Ureter (tissue), 1 donor: ENCODE measurements at places on chromosomes 5 and 9.

DNA sequence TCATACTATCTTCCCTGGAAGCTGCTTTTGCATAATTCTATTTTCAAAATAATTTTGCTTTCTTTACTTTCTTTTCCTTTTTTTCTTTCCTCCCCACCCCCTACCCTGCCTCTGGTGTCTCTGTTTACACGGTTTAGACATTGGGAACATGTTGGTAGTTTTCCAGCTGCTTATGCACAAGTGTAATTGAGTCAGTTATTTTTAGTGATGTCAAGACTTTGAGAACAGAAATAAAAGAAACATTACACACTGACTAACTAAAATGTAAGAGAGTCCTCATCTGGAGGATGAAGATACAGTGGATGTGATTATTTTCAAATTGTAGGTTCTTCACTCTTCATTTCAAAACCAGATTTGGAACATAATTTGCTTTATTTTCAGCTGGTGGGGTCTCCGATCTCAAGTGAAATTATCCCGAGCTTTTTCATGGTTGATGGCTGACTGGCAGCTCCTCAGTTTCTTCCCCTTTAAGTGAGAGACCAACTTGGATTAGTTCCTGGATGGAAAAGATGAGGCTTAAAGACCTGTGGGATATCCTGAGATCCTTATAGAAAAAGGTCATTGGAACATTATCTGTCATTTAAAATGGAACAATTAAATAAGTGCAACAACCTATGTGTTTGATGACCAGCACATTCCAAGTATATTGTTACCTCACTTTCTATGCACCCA, 154.4 kb upstream of the ZNF462 start:
- DNase-seq, result no peak

GRCh38 chr5:149939546-149939945, 5.0 kb downstream of the PDE6A start:
- no peak for DNase-seq

DNA sequence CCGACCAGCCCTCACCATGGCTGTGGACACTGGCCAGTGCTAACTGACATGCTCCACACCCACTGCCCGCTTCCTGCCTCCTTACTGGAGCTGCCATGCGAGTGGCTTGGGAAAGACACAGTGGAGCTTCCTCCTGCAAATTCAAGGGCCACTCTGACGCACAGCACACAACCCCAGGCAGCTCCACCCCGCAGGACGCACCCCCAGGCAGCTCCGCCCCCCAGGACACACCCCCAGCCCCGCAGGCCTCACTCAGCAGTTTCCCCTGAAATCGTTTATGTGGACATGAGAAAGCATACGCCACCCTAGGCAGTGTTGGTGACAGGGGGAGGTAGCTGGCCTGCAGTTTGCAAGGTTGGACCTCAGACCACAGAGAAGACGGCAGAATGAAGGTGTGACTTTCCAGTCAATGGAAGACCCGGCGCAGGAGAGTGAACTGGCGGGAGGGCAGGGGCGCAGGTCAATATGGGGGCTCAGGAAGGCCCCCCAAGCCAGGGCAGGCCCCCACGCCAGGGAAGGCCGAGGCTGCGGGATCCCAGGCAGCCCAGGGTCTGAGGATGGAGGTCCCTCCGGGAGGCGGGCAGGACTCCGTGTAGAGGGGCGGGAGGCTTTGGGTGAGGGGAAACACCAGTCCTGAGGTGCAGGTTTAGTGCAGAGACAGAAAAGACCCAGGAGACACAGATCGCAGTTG, 21.6 kb downstream of the LPCAT1 start:
- DNase-seq, result no peak

GRCh38 chr5:154162539-154163151, 27.9 kb upstream of the GALNT10 start:
- no peak for DNase-seq

DNA sequence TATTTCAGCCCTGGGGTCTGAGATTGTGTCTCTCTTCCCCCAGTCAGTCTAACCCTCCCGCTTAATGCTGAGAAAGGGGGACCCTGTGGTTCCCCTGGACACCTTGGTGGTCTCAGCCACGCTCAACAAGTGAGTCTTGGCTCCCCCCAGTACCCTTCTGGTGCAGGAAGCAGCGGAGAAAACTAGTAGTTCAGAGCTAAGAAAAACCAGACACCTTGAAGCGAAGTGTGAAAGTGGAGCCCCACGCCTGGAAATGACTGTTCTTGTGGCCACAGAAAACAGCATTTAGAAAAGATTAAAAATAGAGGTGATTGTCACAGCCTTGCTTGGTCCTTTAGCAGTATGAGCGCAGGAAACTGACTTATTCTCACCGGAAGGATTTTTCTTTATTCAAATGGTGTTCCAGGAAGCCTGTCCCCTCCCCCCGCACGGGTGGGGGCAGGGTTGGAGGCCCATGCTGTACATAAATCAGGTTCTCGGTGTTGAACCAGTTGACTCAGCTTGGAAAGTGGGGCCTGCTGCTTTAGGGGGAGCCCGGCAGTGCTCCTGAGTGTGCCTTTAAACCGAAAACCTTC, 8.1 kb downstream of the ARPC5L start:
- peak; percentile 67 for DNase-seq

DNA sequence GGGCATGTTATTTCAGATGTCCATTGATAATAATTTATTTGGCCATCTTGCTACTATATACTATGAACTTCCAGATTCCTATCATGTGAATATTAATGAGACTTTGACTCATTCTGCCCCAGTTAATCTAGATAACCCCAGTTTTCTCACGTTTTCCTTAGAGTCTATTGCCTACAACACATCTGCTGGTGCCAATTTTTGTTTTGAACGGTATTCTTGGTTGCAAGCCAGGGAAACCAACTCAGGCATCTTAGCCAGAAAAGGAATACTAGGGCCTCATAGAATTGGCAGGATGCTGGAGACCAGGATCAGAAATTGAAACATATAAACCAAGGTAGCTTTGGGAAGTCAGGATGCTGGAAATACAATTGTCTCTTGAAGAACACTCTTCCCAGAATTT, 28.0 kb upstream of the NPR3 start:
- DNase-seq, result no peak

GRCh38 chr9:97848215-97848479, 4.9 kb upstream of the FOXE1 start:
- no peak for DNase-seq

- no peak for DNase-seq
Observed at GRCh38 chr9:115157245-115157674, 39.3 kb upstream of the TNC start.

- DNase-seq, result no peak
Observed at GRCh38 chr5:123921193-123921592, 409.2 kb downstream of the CSNK1G3 start.

- no peak for DNase-seq
Observed at GRCh38 chr5:149802008-149802680, 72.0 kb downstream of the PPARGC1B start.
